ENCODE measurements at places on chromosomes 1 and 21. TPM values are rescaled to one million over a fixed set of nuclear protein-coding genes. Genes with fewer than 3 reads are reported as not detected.

DNA sequence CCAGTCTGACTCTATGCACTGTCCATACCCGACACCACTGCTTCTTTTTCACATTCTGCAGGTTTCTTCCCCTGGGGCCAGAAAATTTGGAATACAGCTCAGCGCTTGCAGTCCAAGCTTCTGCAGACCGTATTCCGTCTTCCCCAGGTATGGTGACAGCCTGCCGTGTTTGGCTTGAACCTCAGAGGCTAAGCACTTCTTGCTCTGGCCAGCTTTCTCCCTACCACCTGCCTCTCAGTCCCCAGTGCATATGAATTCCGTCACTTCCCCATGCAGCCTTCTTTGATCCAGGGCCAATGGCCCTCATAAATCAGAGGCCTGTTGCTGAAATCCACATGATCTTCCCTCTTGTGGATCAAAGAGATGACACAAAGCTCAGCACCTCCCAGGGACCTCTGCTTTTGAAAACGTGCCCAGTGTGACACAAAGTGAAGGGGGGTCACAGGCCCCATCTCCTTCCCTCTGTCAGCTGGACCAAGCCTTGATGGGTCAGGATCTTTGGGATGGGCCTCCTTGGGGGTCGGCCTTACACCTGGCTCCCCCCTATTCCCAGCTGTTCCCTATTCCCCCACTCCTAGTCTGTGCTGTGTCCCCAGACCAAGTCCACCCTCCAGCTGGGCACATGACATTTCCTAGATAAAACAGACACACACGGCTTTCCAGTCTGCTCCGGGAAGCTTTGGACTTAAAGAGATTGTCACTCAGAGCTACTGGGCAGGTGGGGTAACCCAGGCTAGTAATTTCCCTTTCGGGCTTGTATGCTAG is 66.6 kb downstream of the HMGB4 start:
- DNase-seq, result no peak

DNA sequence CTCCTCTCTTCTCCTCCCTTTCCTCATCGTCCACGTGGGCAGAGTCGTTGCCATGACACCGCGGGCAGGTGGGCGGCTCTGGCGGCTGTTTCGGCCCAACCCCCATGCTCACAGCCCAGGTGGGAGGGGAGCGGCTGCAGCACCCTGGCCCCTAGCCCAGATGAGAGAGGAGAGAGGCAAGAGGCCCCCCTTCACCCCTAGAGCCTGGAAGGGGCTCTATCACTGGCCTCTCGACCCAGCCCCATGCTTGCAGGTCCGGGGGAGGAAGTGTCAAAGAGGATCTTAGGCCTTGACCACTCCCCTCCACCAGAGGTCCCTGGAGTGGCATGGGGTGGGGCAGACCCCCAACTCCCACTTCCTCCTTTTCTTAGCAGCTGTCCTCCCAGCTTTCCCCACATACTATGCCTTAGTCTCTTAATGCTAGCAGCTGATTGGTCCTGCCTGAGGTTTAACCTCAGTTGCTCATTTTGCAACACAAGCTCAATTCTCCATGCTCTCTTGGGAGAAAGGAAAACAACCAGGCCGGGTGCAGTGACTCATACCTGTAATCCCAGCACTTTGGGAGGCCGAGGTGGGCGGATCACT is 10.4 kb downstream of the DLGAP3 start:
- DNase-seq, result no peak

- no peak for DNase-seq
Measured at GRCh38 chr1:29441916-29442668, 205.8 kb downstream of the PTPRU start.

- no peak for DNase-seq
Measured at GRCh38 chr1:110360431-110360830, 21.3 kb downstream of the RBM15 start.

DNA sequence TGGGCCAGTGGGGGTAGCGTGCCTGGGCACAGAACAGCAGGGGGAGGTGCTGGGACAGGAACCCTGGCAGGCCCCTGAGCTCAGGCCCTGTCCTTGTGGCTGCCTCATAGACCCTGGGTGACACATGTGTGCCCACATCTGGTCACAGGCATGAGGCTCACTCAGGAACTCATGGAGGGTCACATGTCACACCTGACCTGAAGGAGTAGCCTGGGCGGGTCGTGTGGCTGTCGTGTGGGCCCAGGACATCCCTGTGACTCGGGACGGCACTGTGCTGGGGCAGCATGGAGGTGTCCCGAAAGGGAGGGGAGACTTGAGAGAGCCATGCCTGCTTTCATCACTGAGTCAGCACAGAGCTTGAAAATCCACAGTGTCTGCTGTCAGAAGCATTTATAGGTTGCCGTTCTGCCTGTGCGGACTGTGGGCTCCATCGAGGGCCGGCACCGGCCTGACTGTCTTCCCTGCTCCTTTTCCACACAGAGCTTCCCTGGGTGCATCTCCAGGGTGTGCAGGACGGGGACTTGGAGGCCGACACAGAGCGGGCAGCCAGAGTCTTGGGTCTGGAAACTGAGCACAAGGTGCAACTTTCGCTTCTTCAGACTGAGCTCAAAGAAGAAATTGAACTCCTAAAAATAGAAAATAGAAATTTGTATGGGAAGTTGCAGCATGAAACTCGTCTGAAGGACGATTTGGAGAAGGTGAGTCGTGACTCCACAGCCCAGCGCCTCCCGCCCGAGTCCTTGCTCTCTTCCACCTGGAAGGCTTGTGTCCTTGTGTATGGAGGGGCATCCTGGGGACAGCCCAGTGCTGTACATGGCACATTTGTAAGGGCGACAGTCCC is 32.8 kb downstream of the PCNT start:
- DNase-seq, result no peak

DNA sequence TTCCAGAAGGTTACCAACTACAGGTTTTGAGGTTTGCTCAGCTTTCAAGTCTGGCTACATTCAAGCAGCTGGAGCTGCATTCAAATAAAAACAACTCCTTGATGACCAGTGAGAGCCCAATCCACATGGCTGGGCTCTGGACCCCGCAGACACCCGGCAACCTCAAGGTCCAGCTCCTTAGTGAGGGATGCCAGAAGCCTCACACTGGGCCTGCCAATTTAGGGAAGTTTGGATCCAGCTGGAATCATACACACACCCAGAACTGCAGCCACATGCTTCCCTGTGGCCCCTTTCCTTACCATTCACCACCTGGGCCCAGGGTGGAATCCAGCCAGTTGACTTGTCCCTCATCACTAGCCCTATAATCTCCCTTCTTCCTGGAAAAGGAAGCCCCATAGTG is 123.7 kb downstream of the UBE2U start:
- no peak for DNase-seq

DNA sequence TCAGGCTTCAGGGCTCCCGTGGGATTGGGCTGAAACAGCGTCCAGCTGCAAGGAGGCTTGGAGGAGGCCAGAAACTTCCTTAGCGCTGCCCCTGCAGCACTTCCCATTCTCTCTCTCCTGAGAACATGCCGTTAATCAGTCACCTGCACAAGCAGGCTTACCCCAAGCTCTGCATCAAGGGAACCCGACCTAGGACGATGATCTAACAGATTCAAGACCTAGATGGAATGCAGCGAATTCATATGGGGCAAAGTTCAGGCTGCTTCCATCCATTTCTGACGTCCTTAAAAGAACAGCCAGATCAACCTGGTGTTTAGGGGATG is 114.1 kb downstream of the ERG start:
- no peak for DNase-seq

TAL1 gene
- total RNA-seq, result 6.0 TPM

DNA sequence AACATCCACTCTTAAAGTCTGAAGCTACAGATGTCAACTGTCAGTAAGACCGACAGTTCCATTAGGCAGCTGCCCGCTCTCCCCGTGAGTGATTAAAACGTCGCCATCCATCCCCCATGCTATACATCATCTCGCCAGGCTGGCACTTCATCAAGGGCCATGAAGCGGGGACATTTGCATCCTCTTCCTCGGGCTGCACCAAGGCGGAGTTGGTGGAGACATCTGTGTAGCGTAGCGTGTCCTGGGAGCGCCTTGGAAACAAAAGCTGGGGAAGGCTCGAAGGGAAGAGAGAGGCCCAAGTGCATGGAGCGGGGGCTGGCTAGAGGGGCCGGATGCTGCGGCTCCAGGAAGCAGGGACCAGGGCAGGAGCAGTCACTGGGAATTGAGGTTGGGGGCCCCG is 250.1 kb downstream of the KAZN start:
- no peak for DNase-seq

- DNase-seq, result no peak
Measured at GRCh38 chr1:166155108-166155507, 11.7 kb downstream of the FAM78B start.

- DNase-seq, result no peak
Measured at GRCh38 chr1:229993060-229993459, 74.0 kb upstream of the GALNT2 start.

DNA sequence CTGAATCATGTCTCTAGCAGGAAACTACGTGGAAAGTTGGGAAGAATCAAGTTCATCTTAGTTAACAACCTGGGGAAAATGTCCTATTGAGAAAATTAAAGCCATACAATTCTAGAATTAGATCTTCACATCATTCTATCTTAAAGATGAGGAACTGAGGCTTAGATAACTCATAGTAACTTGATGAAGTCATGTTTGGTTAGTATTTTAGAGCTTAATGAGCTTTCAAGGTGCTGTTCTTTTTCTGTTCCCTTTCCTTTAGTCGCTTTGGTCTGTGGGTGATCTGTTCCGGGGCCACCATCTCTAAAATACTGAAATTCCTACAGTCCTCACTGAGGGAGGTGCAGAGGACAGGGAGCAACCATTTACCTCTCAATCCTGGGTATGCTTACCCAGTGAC is 4.3 kb upstream of the GLUL start:
- DNase-seq, result no peak

- no peak for DNase-seq
Measured at GRCh38 chr1:168127503-168127902, 9.2 kb downstream of the GPR161 start.

ERICH3 gene
- 0.09 TPM for total RNA-seq

All from mucosa of gallbladder (tissue), 1 donor.